Testis (tissue), 5 donors: ENCODE measurements at places on chromosomes 12 and 14. TPM values are rescaled to one million over a fixed set of nuclear protein-coding genes. Genes with fewer than 3 reads are reported as not detected.

GRCh38 chr12:130137040-130138018 is 24.9 kb upstream of the FZD10 start:
- DNase-seq, result no peak
- H3K36me3 ChIP-seq, result no peaks in the 10 kb centered on the region
- no peak overlapping the region for H3K4me3 ChIP-seq
- no peak overlapping the region for H3K27ac ChIP-seq
- no peaks in the 10 kb centered on the region for H3K27me3 ChIP-seq

DNA sequence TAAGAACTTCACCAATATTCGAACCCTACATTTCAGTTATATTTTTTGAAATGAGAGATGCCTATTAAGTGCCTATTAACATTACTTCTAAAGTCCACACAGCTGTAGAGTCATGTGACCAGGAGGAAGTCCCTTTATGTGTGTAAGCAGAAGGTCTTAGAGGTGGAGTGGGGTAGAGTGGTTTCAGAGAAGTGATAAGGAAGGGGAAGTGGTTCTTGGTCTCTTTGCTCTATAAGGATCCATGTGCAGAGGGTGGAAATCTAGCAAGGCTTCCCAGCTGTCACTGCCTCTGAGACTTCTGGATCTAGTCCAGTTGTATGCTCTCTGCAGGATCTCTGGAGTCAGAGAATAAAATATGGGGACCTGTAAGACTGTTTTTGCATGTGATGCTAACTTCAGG is 673.9 kb downstream of the FLRT2 start:
- no peaks in the 10 kb centered on the region for H3K4me1 ChIP-seq
- H3K4me3 ChIP-seq, result no peak overlapping the region
- no peak for DNase-seq
- no peaks in the 10 kb centered on the region for H3K36me3 ChIP-seq
- no peak overlapping the region for H3K27ac ChIP-seq

- H3K4me3 ChIP-seq, result no peak overlapping the region
- DNase-seq, result no peak
- H3K36me3 ChIP-seq, result no peaks in the 10 kb centered on the region
- H3K4me1 ChIP-seq, result no peaks in the 10 kb centered on the region
Observed at GRCh38 chr14:78970677-78971076, 800.5 kb downstream of the NRXN3 start.

DNA sequence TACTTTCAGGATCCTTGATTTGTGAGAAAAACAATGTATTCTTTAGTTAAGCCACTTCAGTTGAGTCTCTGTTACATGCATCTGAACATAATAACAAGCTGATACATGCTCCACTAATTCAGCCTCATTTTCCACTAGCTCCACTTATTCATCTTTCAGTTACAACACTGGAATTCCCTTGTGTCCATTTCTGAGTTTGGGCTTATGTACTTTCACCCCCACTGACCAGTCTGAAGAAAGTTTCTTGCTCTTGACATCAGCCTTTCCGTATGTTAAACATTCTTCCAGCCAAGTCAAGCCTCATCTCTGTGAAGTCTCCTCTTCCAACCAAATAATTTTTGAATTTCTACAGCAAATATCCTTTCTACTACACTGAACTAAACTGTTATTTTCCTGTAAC is 592.5 kb upstream of the NOVA1 start:
- H3K4me3 ChIP-seq, result no peak overlapping the region
- no peak overlapping the region for H3K27ac ChIP-seq
- H3K4me1 ChIP-seq, result no peaks in the 10 kb centered on the region
- no peaks in the 10 kb centered on the region for H3K36me3 ChIP-seq
- H3K27me3 ChIP-seq, result no peaks in the 10 kb centered on the region

- peak; percentile 16 for DNase-seq
- peaks cover 8% of the 10 kb centered on the region for H3K4me1 ChIP-seq
- H3K27me3 ChIP-seq, result no peaks in the 10 kb centered on the region
- no peaks in the 10 kb centered on the region for H3K36me3 ChIP-seq
Observed at GRCh38 chr14:101288436-101289229, 272.7 kb upstream of the DIO3 start.

DNA sequence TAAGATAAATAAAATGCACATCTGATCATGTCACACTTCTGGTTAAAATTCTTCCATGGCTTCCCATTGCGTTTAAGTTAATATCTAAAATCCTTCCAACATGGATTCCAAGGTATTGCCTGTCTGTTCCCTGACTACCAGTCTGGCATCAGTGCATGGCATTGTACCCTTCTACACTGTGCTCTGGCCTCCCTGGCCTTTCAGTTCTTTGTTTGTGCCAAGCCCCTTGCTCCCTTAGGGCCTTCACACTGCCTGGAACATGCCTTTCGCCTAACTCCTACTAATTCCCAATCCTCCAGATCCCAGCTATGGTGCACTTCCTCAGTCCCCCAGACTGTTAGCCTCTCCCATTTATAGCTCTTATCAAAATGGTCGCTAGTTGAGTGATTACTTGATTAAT is 6.3 kb downstream of the CIPC start:
- no peak overlapping the region for H3K4me3 ChIP-seq
- DNase-seq, result no peak
- no peaks in the 10 kb centered on the region for H3K36me3 ChIP-seq
- H3K27ac ChIP-seq, result no peak overlapping the region
- peaks cover 23% of the 10 kb centered on the region for H3K4me1 ChIP-seq

GRCh38 chr12:124517260-124518050 is 50.0 kb downstream of the NCOR2 start:
- no peaks in the 10 kb centered on the region for H3K27me3 ChIP-seq
- H3K4me1 ChIP-seq, result peaks cover 74% of the 10 kb centered on the region
- H3K27ac ChIP-seq, result peak overlapping the region; percentile 93
- H3K4me3 ChIP-seq, result peak overlapping the region; percentile 40

DNA sequence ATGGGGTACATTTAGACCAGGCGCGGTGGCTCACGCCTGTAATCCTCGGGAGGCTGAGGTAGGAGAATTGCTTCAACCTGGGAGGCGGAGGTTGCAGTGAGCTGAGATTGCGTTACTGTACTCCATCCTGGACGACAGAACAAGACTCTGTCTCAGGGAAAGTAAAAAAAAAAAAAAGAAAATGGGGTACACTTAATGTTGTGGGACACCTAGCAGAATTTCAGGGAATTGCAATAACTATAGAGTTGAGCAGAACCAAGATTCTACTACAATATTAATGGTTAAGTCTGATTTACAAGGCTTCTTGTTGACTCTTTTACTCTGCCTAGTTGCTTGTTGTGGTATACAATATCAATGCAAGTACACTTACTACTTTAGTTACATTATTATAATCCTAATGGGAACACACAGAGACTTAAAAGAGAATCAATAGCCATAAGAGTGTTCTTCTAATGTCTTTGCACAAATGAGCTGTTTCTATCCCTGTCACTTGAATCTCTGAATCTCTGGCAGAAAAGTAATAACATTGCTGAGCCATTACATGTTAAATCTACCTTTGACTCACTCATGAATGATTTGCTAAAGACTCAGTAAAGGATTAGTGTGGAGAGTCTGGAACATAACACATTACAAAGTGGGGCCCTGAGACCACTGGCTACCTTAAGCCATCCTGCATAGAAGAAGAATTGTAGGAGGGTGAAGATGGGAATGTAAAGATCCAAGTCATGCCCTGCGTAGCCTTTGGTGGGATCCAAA is 22.7 kb downstream of the BEST3 start:
- DNase-seq, result no peak
- no peaks in the 10 kb centered on the region for H3K27me3 ChIP-seq

DNA sequence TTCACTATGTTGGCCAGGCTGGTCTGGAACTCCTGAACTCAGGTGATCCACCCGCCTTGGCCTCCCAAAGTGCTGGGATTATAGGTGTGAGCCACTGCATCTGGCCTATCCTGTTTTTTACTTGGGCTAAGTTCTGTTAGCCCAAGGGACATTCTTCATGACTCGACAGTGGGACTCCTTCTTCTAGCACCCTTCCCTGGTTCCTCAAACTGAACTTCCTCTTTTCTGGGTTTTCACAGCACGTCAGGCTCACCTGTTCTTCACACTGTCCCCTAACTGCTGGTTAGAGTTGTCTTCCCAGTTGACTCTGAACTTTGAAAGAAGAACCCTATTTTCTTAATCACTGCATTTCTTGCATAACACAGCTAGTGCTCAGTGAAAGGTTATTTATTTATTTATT is 22.5 kb downstream of the CABP1 start:
- H3K4me3 ChIP-seq, result no peak overlapping the region
- no peak overlapping the region for H3K27ac ChIP-seq
- no peak for DNase-seq
- H3K36me3 ChIP-seq, result no peaks in the 10 kb centered on the region

DNA sequence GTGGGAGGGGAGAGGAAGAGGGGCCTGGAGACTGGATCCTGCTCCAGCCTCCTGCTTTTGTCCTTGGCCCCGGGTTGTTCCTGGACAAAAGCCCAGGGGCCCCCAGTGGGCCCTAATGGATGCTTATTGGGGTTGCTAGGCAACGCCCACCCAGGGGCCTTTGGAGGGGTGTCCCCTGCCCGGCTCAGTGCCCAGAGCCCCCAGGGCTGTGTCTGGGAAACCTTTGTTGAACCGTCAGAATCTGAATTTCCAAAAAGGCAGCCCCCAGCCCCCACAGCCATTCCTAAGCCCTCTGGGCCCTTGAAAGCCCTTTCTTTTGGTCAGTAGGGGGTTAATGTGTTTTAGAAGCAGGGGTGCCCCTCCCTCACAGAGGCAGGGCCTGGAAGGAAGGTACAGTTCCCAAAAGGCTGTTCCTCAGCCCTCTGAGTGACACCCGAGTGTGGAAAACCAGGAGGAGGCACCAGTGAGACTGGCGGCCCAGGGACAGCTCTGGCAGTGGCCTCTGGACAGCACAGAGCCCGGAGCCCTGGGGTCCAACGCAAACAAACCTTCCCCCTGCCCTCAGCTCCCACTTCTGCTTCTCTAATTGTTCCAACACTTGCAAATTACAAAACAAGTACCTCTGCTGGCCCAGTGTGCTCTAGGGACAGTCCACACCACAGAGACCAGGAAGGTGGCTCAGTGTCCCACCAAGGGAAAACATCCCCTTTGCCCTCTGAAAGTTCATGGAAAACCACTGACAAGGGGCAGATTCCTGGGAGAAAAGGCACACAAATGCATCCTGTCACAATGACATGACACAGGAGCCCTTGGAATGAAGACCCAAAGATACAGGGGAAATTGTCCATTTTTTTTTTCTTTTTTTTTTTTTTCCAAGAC is 19.4 kb downstream of the HHIPL1 start:
- DNase-seq, result no peak
- no peaks in the 10 kb centered on the region for H3K27me3 ChIP-seq
- H3K4me1 ChIP-seq, result peaks cover 3% of the 10 kb centered on the region
- no peak overlapping the region for H3K4me3 ChIP-seq

DNA sequence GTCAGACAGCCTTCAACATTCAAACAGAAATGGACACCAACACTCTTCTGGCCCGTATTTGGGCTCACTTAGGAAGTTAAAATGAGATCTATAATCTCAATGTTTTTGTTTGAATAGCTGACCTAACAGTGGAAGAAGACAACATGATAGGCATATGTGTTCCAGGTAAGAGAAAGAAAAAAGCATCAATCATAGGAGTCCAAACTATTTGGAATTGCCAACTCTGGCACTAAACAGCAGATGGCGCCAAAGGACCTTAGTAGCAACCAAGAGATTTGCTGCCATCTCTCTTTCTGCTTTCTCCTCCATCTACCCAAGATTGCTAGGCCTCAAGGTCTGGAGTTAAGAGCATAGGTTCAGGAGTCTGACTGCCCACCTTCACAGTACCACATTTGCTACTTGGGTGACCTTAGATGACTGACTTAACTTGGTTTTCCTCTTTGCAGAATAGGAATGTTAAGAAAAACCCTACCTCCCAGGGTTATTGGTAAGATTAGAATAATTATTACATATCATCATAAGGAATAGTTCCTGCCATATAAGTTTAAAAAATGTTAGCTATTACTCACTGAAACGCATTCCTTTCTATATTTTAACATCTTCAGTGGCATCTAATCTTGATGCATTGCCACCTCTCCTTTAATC is 30.2 kb downstream of the PEX5 start:
- no peak overlapping the region for H3K27ac ChIP-seq
- no peaks in the 10 kb centered on the region for H3K27me3 ChIP-seq
- no peaks in the 10 kb centered on the region for H3K36me3 ChIP-seq
- H3K4me1 ChIP-seq, result no peaks in the 10 kb centered on the region
- DNase-seq, result peak; percentile 89

DNA sequence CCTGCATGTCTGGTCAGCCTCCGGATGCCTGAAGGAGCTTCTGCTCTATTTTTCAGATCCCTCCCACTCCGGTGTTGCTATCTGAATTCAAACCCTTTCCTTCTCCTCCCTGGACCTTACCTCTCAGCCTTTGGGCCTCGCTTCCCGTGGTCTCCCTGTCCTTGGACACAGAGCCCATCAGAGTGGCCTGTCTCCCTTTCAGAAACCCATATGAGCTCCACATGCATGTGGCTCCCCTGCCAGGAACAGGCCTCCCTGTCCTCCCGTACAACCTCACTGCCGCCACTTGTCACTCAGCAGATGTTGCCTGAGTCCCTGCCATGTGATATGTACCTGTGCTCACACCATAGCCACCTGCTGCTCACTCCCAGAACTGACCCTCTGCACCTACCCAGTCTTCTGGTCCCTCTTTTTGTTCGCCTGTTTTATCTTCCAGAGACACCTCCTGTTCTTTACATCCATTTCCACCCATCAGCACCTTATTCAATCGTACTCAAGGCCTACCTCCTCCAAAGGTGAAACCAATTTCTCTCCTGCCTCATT is 182.5 kb downstream of the ZFP36L1 start:
- no peak for DNase-seq
- H3K27me3 ChIP-seq, result no peaks in the 10 kb centered on the region
- H3K4me3 ChIP-seq, result no peak overlapping the region
- H3K4me1 ChIP-seq, result peaks cover 40% of the 10 kb centered on the region
- peak overlapping the region; percentile 28 for H3K27ac ChIP-seq

DNA sequence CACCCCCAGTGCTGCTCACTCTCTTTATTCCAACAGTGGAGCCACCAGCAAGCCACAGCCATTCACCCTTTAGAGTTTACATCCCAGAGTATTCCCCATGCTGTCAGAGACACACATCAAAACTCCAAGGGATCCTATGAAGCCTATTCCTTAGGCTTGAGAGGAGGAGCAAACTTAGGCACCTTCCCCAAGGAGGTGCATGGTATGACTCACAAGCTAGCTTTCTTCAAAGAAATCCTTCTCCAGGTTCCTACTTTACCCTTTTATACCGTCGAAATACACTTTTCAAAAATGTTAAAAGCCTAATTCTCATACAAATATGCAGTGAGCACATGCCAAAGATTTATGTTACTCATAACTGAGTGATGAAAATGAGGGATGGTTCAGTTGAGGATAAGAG is 175.4 kb downstream of the ETNK1 start:
- no peaks in the 10 kb centered on the region for H3K4me1 ChIP-seq
- DNase-seq, result no peak
- no peak overlapping the region for H3K4me3 ChIP-seq

Gene TTC8
- polyA plus RNA-seq, result 67.5 TPM

Gene ARG2
- 5.3 TPM for polyA plus RNA-seq

Gene SERPINA6
- 1.8 TPM for polyA plus RNA-seq

Gene TMEM30B
- 5.9 TPM for polyA plus RNA-seq

Gene RSRC2
- polyA plus RNA-seq, result 50.7 TPM
